Activated B cell treated with CpG ODN at 0.5 μM for 24 hours (primary cell): ENCODE measurements at places on chromosomes 2 and 18. TPM values are rescaled to one million over a fixed set of nuclear protein-coding genes. Genes with fewer than 3 reads are reported as not detected.

Gene NOSTRIN
- 0.07 TPM in 1 of 2 replicates, not detected in the other for total RNA-seq

Gene GULP1
- not detected in 2 replicates for total RNA-seq

Gene UGT1A3
- total RNA-seq: not detected in 2 replicates

Gene SPC25
- 0.18 and 0.95 TPM in 2 replicates for total RNA-seq

Gene C18orf54
- 1.9 TPM in 2 replicates for total RNA-seq

Gene UGT1A5
- not detected in 2 replicates for total RNA-seq

Gene PLCL1
- 0.04 TPM in 1 of 2 replicates, not detected in the other for total RNA-seq

Gene SERPINB3
- total RNA-seq: not detected in 2 replicates

Gene TMEM169
- 0.40 and 0.69 TPM in 2 replicates for total RNA-seq

Gene QPCT
- total RNA-seq: 1.9 and 2.1 TPM in 2 replicates

Gene NRP2
- total RNA-seq: 8.1 and 10.2 TPM in 2 replicates

Gene GKN2
- not detected in 2 replicates for total RNA-seq

Gene DDX18
- 98.9 and 109 TPM in 2 replicates for total RNA-seq

Gene OSBPL1A
- total RNA-seq: 0.80 and 0.81 TPM in 2 replicates

Gene ALLC
- total RNA-seq: not detected in 2 replicates

Gene PFN4
- total RNA-seq: 0.34 and 0.60 TPM in 2 replicates

Gene RUFY4
- 0.53 TPM in 1 of 2 replicates, not detected in the other for total RNA-seq

Gene KCNJ13
- not detected in 2 replicates for total RNA-seq

Gene CDKL4
- total RNA-seq: 0.24 TPM in 1 of 2 replicates, not detected in the other

Gene MEP1B
- 0.09 TPM in 1 of 2 replicates, not detected in the other for total RNA-seq

Gene SOCS6
- 1.1 and 1.6 TPM in 2 replicates for total RNA-seq

Gene SGPP2
- 12.4 and 12.7 TPM in 2 replicates for total RNA-seq

Gene CABYR
- 2.7 and 2.8 TPM in 2 replicates for total RNA-seq

Gene LIMS2
- total RNA-seq: 5.1 and 5.3 TPM in 2 replicates
